Thyroid gland (tissue), 4 donors: ENCODE measurements at places on chromosomes 3 and 15. TPM values are rescaled to one million over a fixed set of nuclear protein-coding genes. Genes with fewer than 3 reads are reported as not detected.

Gene KIF7
- total RNA-seq = 8.6 TPM

Gene MASP1
- 8.2 TPM for total RNA-seq

Gene FAM174B
- 51.9 TPM for total RNA-seq

Gene BTBD1
- 94.2 TPM for total RNA-seq

Gene TMF1
- 53.2 TPM for total RNA-seq

Gene HEMK1
- total RNA-seq = 16.3 TPM

Gene THSD4
- total RNA-seq = 65.3 TPM

Gene SLC12A8
- total RNA-seq = 71.2 TPM

Gene SETD5
- total RNA-seq = 84.0 TPM

Gene SLC2A2
- not detected for total RNA-seq

Gene GABRA5
- total RNA-seq = not detected

Gene ZNF501
- 5.1 TPM for total RNA-seq

Gene GABRR3
- total RNA-seq = not detected

Gene LRRC15
- 0.79 TPM for total RNA-seq

Gene RLBP1
- not detected for total RNA-seq

Gene CLDN16
- 0.27 TPM for total RNA-seq

Gene DUOX1
- total RNA-seq = 313 TPM

Gene TRPM1
- not detected for total RNA-seq

Gene SELENOS
- total RNA-seq = 50.4 TPM

Gene SMCO1
- not detected for total RNA-seq

Gene ALS2CL
- total RNA-seq = 68.5 TPM

Gene TNNC1
- 16.8 TPM for total RNA-seq

Gene FBXO45
- 5.5 TPM for total RNA-seq

Gene FRMD5
- not detected for total RNA-seq

Gene GPR160
- total RNA-seq = 17.5 TPM

Gene UROC1
- not detected for total RNA-seq

Gene KCNAB1
- 26.1 TPM for total RNA-seq

Gene MON1A
- total RNA-seq = 18.7 TPM

Gene SCAMP2
- 59.3 TPM for total RNA-seq

Gene GDPGP1
- 7.1 TPM for total RNA-seq

Gene PDCD7
- 36.5 TPM for total RNA-seq
